ENCODE measurements at places on chromosomes 3 and 15. TPM values are rescaled to one million over a fixed set of nuclear protein-coding genes. Genes with fewer than 3 reads are reported as not detected.

RLBP1 gene
- total RNA-seq = not detected

ISLR gene
- total RNA-seq = 108 TPM

TEX55 gene
- not detected for total RNA-seq

DISP2 gene
- 1.5 TPM for total RNA-seq

CNBP gene
- total RNA-seq = 203 TPM

KIF15 gene
- 2.7 TPM for total RNA-seq

KLF15 gene
- 5.7 TPM for total RNA-seq

TEX9 gene
- 2.4 TPM for total RNA-seq

CHCHD4 gene
- total RNA-seq = 7.2 TPM

UQCC5 gene
- total RNA-seq = 18.6 TPM

TIMMDC1 gene
- 98.8 TPM for total RNA-seq

GP5 gene
- total RNA-seq = 0.10 TPM

CATSPER2 gene
- total RNA-seq = 3.1 TPM

POC1A gene
- total RNA-seq = 5.1 TPM

AGBL1 gene
- total RNA-seq = not detected

SLC28A2 gene
- total RNA-seq = not detected

PPIP5K1 gene
- 34.5 TPM for total RNA-seq

PPM1L gene
- total RNA-seq = 8.8 TPM

GATA2 gene
- total RNA-seq = 0.91 TPM

ATP8B4 gene
- not detected for total RNA-seq

NECTIN3 gene
- total RNA-seq = 75.5 TPM

ST3GAL6 gene
- 4.4 TPM for total RNA-seq

TNFSF10 gene
- total RNA-seq = not detected

NMD3 gene
- total RNA-seq = 60.9 TPM

TGFBR2 gene
- total RNA-seq = 72.1 TPM

FILIP1L gene
- total RNA-seq = 49.3 TPM

KIF23 gene
- total RNA-seq = 14.0 TPM

SMCO1 gene
- total RNA-seq = not detected

LRRIQ4 gene
- not detected for total RNA-seq

LRRK1 gene
- 16.3 TPM for total RNA-seq

ANKRD34C gene
- total RNA-seq = not detected

DAPK2 gene
- 17.6 TPM for total RNA-seq

THOC7 gene
- 55.0 TPM for total RNA-seq

LPP gene
- total RNA-seq = 187 TPM

HESX1 gene
- total RNA-seq = 1.3 TPM

EBLN2 gene
- 5.1 TPM for total RNA-seq

RAD51 gene
- 8.6 TPM for total RNA-seq

TUSC7 gene
- total RNA-seq = not detected

CFAP20DC gene
- total RNA-seq = 1.4 TPM

CFAP91 gene
- not detected for total RNA-seq

DTX3L gene
- total RNA-seq = 37.4 TPM

THPO gene
- total RNA-seq = not detected

GSK3B gene
- 80.0 TPM for total RNA-seq

SCAANT1 gene
- not detected for total RNA-seq

NISCH gene
- 138 TPM for total RNA-seq
